ENCODE measurements at places on chromosomes 16 and 17. TPM values are rescaled to one million over a fixed set of nuclear protein-coding genes. Genes with fewer than 3 reads are reported as not detected.

TNS4 gene
- total RNA-seq: 14.0 TPM

MYADML2 gene
- total RNA-seq: not detected

HSPB9 gene
- not detected for total RNA-seq

HS3ST2 gene
- not detected for total RNA-seq

SLC38A8 gene
- not detected for total RNA-seq

PRSS33 gene
- not detected for total RNA-seq

MRPL45 gene
- total RNA-seq: 33.4 TPM

FOXC2 gene
- not detected for total RNA-seq

VMO1 gene
- 0.27 TPM for total RNA-seq

NECAB2 gene
- total RNA-seq: not detected

IGSF6 gene
- 0.23 TPM for total RNA-seq

OGFOD3 gene
- total RNA-seq: 26.6 TPM

SGCA gene
- total RNA-seq: not detected

YWHAE gene
- 400 TPM for total RNA-seq

CRK gene
- 19.9 TPM for total RNA-seq

QPRT gene
- total RNA-seq: 12.5 TPM

LGALS9C gene
- total RNA-seq: 6.3 TPM

NTN3 gene
- not detected for total RNA-seq

EFNB3 gene
- not detected for total RNA-seq

ASGR1 gene
- total RNA-seq: 0.91 TPM

SRL gene
- not detected for total RNA-seq

CHRNE gene
- 0.73 TPM for total RNA-seq

ATP1B2 gene
- 0.16 TPM for total RNA-seq

TAF1C gene
- total RNA-seq: 58.4 TPM

GAS2L2 gene
- not detected for total RNA-seq

CDH13 gene
- not detected for total RNA-seq

PIGS gene
- total RNA-seq: 59.9 TPM

ZFP3 gene
- total RNA-seq: 3.5 TPM

SLC35G6 gene
- total RNA-seq: not detected

MGAT5B gene
- 0.84 TPM for total RNA-seq

HOXB2 gene
- 24.0 TPM for total RNA-seq

CSH1 gene
- total RNA-seq: not detected

NDUFAB1 gene
- total RNA-seq: 95.1 TPM

PRPF8 gene
- 375 TPM for total RNA-seq

All from T-helper 2 cell treated with Interferon-gamma antibody and Interleukin-4, amounts not matched to agents 100 ng/mL and 5 ng/mL, for 36 hours (primary cell).